Stomach (tissue), 19 donors: ENCODE measurements at places on chromosomes 5 and 9.
A peak's percentile ranks its signal among the peaks of the same experiment; 100 is the strongest.

GRCh38 chr5:39226100-39226451 lies 6.7 kb upstream of the FYB1 start:
- DNase-seq: no peak

DNA sequence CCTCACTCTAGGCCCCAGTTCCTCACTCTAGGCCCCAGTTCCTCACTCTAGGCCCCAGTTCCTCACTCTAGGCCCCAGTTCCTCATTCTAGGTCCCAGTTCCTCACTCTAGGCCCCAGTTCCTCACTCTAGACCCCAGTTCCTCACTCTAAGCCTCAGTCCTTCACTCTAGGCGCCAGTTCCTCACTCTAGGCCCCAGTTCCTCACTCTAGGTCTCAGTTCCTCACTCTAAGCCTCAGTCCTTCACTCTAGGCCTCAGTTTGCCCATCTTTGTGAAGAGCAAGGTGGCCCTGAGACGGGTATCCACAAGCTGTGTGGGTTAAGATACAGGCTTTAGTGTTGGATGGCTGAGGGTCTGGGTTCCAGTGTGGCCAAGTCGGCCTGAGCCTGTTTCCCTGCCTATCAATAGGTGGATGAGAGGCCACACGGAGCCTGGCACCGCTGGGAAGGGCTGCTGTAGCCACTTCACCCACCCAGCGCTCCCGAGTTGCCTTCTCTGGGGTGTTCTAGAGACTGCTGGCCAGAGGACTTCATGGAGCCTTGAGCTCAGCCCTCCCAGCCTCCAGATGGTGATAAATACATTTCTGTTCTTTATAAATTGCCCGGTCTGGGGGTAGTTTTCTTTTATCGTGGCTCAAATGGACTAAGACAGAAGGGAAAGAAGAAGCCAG lies 150.2 kb downstream of the RXRA start:
- DNase-seq: no peak

DNA sequence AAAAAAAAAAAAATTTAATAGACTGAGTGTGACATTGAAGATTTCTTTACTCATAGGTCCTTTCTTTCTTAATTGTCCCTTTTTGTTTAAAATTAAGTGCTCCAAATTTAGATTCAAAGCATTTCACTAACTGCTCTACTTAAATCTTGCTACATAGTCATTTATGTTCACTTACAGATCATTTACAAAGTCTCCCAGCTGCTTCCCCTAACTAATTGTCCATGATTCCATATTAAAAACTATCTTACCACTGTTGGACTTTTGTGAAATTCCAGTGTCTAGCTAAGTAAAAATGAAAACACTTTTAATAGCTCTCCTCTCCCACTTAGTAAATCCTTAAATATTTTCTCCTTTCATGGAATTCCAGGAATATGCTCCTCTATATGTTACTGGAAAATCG lies 850.5 kb downstream of the NR2F1-AS1 start:
- DNase-seq: no peak

DNA sequence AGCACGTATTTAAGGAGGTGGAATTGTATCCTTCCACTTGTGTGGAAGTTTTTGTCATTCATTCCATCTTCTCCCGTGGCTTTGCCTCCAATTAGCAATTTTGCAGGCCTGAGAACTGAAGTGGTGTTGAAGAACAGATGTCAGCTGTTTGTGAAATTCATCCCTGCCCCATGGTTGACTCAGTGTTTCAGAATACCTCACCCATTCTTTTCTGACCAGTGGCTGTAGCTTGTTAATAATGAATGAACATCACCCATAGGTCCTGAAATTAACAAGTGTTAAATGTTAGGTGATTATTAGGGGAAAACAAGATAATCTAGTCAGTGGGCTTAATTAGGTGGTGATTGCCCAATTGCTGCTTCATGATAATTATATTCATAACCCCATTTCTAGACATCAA lies 11.7 kb downstream of the ZNF462 start:
- no peak for DNase-seq

DNA sequence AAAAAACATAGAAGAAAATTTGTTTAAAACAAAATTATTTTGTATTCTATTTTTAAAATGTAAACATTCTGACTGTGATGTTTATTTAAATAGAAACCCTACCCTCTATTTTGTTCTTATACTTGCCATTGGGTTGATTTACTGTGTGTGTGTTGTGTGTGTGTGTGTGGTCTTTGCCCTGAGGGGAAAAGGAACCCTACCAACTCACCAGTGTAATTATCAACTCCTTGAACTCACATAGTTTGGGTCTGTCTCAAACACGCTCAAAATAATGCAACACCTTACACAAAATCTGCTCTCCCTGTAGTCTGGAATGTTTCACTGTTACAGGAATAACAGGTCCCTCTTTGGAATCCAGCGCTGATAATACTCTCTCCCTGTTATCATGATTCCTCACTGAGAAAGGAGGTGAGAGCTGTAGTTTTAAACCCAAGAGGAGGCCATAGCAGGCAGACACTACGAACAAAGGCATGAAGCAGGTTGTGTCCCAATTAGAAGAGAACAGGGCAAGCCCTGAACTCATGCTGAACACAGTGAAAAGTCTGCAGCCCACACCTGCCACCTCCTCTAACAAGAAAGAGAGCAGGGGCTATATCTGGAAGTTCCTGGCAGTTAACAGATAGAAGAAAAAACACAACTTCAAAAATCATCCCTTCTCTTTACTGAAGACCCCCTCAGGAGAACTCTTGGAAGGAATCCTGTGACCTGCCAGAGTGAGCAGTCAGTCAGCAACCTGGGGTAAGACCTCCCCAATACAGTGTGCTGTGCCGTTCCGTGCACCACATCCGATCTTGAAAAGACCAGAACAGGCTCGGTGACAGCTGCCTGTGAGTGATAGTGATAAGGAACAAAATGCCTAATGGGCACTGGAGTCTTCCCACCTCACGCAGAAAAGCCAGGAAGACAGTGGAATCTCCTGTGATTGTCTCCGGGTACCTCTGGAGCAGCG lies 608.1 kb upstream of the ADAMTS16 start:
- DNase-seq: no peak

DNA sequence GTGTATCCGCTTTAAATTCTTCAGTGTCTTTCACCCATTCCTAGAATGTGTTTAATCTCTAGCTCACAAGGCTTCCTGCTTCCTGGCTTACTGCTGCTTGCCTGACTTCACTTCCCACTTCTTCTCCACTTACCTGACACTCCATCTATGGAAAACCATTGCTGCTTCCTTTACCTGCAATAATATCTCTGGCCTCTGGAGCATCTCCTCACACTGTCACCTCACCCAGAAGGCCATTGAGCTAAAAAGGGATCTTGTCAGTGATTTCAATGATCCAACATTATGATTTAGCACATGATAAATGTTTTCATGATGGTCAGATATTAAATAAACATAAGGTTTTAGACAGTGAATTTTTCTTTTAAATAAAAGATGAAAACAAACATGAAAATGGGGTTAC lies 281.1 kb downstream of the MRPS30 start:
- DNase-seq: no peak

DNA sequence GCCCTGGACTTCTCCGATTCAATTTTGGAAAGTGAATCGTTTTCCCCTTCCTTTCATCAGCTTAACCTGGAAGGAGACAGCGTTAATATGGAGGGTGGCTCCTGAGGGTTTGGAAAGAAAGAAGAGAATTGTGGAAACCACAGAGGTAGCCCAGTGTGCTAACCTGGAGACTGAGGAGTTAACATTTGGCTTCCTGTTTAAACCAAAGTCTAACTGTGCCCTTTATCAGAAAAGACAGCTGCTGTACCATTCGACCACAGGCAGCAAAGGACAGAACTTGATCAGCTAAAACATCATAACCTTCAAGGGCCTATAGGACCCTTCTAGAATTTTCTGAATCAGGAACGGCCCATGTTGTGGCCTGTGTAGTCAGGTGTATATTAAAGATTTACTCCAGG lies 735 bp downstream of the IDNK start:
- peak; percentile 58 for DNase-seq

- no peak for DNase-seq
These were observed 727 bp upstream of the ADRB2 start for GRCh38 chr5:148825716-148826052.

GRCh38 chr9:32989660-32990059 lies 11.8 kb downstream of the APTX start:
- DNase-seq: no peak

- no peak for DNase-seq
These were observed 11.2 kb upstream of the RIC1 start for GRCh38 chr9:5617749-5618148.

DNA sequence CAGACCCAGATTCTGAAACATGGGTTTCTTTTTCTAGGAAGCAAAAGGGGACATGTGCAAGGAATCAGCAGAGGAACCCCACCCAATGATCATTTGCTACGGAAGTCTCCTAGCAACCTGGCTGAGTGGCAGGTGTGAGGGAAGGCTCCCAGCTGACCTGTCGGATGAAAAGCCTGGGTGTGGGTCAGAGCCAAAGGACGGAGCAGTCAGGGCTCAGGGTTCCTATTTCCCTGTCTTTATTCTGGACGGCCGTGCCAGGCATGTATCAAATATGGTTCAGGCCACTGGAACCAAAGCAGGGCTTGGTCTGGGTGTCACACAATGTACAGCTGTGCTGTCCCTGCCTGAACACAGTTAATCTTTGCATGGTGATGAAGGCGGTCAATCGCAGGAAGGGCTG lies 20.1 kb downstream of the STK10 start:
- DNase-seq: no peak
